Hepatocyte (in vitro differentiated cells): ENCODE measurements at places on chromosomes 11 and 22. TPM values are rescaled to one million over a fixed set of nuclear protein-coding genes. Genes with fewer than 3 reads are reported as not detected.

- no peak for DNase-seq
Observed at GRCh38 chr11:5279471-5280090, 9.8 kb upstream of the HBE1 start.

GRCh38 chr22:46129390-46130041, 20.8 kb upstream of the PPARA start:
- DNase-seq = no peak

- DNase-seq = peak; percentile 67
Observed at GRCh38 chr11:61980783-61981541, 13.5 kb upstream of the FTH1 start.

DNA sequence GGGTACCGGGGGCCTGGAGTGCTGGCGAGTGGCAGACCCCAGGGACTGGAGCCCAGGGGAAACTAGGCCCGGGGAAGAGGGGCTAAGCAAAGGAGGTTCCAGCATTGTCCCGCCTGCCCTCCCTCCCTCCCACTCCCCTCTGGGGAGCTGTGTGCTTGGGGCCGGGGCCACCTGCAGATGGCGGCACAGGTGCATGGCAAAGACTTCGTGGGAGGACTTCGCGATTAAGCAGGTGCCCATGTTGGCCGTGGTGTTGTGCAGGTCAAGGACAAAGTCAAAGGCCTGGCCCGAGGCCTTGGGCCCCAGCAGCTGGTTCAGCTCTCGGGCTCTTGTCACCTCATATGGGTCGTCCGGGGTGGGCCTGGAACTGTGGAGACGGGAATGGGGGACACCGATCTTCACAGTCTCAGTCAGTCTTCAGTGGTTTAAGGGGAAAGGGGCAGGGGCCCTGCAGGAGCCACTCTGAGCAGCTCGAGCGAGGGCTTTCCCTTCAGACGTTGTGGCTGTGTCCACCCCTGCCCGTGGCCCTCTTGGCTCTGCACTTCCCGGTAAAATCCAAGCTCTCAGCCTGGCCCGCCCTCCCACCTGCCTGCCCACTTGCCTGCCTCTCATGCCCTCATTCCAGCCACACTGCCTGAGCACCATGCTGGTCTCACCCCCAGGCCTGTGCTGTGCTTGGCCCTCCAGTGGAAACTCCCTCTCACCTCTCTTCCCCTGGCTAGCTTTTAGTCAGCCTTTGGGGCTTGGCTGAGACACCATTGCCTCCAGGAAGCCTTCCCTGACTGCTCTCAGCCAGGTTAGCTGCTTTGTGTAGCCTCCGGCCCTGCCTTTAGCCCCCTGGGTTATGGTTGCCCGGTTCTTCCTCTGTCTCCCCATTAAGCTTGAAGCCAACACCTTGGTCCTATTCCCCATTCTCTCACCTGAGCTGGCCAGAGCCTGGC, 4.7 kb downstream of the ACY3 start:
- no peak for DNase-seq

DNA sequence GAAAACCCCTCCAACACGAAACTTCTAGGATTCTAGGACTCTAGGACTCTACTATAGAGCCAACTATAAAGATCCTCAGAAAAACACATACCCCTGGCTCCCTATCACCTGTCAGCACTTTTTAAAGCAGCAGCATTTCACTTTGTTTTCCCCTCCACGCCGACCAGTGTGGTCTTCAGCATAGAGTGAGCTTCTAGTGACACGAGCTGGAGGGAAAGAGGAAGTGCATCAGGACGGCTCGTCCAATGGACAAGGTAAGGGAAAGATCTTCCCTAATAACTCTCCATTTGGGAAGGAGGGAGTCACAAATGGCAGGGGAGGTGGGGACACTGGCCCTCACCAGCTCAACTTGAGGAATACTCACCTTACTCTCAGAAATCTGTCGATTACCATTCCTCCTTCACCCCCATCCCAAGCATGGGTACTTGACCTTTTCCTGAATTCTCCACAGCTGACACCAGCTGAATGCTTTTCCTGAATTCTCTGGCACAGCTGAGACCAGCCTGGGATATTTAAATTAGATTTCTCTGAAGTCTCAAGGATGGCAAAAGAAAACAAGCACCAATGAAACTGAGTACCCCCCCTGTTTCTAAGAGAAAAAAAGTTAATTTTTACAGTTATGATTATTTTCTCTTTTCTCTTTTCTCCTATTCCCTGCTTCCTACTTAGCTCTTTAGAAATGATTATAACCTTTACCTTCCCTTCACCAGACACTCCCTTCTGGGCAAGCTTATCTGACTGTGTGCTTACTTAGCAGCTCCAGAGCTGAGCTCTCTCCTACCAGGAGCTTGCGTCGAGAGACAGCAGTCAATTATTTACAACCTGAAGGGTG, 33.3 kb upstream of the NNMT start:
- peak; percentile 71 for DNase-seq

DNA sequence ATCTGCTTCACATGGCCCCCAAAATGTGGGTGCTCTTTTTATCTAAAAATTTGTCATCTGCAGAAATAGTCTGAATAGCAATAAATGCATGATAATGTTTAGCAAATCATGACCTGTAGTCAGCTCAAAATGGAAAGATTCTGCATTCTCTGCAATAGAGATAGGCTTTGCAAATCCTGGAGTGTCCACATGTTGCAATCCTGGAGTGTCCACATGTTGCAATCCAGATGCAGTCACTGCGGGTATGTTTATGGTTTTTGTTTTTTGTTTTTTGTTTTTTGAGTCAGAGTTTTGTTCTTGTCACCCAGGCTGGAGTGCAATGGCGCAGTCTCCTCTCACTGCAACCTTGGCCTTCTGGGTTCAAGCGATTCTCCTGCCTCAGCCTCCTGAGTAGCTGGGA, 20.2 kb upstream of the LRRC32 start:
- DNase-seq = no peak

GRCh38 chr11:109147726-109148125, 274.3 kb upstream of the C11orf87 start:
- DNase-seq = no peak

GRCh38 chr11:124195189-124195734, 12.1 kb downstream of the OR10D3 start:
- peak; percentile 74 for DNase-seq

DNA sequence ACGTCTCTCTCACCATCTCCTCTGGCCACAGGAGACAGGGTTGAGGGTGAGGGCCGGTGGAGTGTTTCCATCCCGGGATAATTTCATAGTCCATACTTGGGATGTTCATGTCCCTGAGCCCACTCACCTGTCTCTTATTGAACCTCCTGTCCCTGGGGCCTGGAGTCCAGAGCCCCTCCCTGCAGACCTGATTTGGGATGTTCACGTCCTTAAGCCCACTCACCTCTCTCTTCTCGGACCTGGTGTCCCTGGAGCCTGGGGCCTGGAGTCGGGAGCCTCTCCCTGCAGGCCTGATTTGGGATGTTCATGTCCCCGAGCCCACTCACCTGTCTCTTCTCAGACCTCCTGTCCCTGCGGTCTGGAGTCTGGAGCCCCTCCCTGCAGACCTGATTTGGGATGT, 868.2 kb downstream of the BRD1 start:
- DNase-seq = no peak

DNA sequence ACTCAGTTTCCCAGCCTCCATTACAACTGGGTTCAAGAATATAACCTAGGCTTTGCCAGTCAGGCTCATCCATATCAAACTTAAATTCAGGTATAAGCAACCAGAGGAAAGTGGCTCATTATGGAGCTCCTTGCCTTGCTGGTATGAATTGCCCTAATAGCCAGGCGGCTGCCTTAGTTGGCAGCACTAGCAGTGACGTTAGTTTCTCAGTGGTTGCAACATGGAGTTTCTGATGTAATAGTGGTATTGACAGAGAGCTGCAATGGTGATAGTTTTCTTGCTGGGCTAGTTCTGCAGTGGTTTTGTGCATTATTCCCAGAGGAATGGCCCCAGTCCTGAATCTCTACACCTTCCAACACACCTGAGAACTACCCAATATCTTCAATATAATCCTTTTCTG, 3.8 kb upstream of the TMEM123 start:
- no peak for DNase-seq

TRIM29 gene
- 7.7 and 11.2 TPM in 2 replicates for total RNA-seq

SIAE gene
- total RNA-seq = 35.5 and 37.0 TPM in 2 replicates
